Tibial nerve (tissue), 4 donors: ENCODE measurements at places on chromosomes 12 and 14. TPM values are rescaled to one million over a fixed set of nuclear protein-coding genes. Genes with fewer than 3 reads are reported as not detected.

The SMIM41 gene
- 28.0 TPM for total RNA-seq

The LRP1-AS gene
- not detected for total RNA-seq

The CS gene
- total RNA-seq: 63.7 TPM

The RBM23 gene
- total RNA-seq: 633 TPM

The NKX2-1 gene
- not detected for total RNA-seq

The ESRRB gene
- total RNA-seq: 0.87 TPM

The ERP27 gene
- not detected for total RNA-seq

The SEL1L gene
- 42.2 TPM for total RNA-seq

The KERA gene
- not detected for total RNA-seq

The C1S gene
- 732 TPM for total RNA-seq

The CRADD gene
- 59.4 TPM for total RNA-seq
